Muscle of leg (tissue), 16 donors: ENCODE measurements at places on chromosomes 5 and 9.

GRCh38 chr9:23557689-23558088, 268.4 kb downstream of the ELAVL2 start:
- DNase-seq, result no peak

DNA sequence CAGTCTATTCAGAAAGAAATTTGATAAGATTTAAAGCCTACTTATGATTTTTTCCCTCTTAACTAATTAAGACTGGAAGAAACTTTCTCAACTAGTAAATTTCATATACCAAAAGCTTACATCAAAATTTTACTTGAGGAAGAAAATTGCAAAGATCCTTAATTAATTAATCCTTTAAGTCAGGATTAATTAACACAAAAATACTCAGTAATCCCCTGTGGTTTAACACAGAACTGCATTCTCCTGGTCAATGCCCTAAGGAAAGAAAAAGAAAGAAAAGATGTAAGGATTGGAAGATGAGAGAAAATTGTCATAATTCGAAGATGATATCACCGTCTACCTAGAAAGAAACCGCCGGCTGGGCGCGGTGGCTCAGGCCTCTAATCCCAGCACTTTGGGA, 17.3 kb upstream of the RUFY1 start:
- no peak for DNase-seq

- peak; percentile 16 for DNase-seq
Observed at GRCh38 chr5:16455668-16456067, 9.9 kb downstream of the ZNF622 start.

GRCh38 chr5:14397717-14398116, 183.9 kb upstream of the OTULINL start:
- DNase-seq, result peak; percentile 39

GRCh38 chr5:141783947-141784296, 94.3 kb downstream of the PCDH1 start:
- no peak for DNase-seq
